Aorta (tissue), 5 donors: ENCODE measurements at places on chromosomes 11 and 22. TPM values are rescaled to one million over a fixed set of nuclear protein-coding genes. Genes with fewer than 3 reads are reported as not detected.

The LDHAL6A gene
- total RNA-seq: not detected

The CNIH2 gene
- 1.1 TPM for total RNA-seq

The FAM111B gene
- total RNA-seq: 0.65 TPM

The PGAP2 gene
- 6.8 TPM for total RNA-seq

The EMID1 gene
- 7.0 TPM for total RNA-seq

The ART1 gene
- total RNA-seq: not detected

DNA sequence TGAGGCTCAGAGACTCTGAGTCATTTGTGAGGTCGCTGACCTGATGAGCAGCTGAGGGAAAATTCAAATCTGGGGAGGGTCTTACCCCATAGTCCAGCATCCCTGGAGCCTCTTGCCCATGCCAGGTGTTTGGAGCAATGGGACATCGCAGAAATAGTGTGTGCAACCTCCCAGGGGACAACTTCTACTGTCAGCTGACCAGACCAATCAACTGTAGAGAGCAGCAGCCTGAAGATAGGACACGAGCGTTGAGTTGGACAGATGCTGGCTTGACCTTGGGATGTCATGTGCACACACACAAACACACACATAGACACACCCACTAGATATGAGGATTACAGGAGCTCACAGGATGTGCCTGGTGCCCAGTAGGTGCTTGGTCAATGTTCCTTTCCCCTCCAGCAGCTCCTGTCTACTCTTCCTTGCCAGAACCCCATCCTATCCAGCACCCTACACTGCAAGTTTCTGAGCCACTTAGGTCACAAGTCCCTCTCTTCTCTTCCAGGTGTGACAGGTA lies 59.1 kb upstream of the MPEG1 start:
- DNase-seq: no peak

- DNase-seq: no peak
Measured at GRCh38 chr11:110984147-110984546, 261.4 kb upstream of the POU2AF2 start.

DNA sequence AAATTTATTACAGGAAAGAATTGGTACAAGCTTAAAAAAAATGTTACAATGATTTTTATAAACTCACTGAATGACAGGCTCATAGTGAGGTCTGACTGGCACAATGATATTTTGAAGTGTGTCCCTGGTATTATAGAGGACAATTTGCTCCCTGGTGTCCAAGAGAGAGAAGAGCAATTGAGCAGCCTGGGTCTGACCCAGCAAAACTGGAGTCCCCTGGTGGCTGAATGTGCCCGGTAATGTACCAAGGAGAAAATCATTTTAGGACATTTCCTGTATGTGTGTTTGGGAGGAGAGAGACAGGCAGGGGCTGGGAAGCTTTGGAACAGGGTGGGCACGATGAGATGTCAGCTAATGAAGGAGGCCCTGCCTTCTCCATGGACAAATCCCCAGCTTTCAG lies 125.3 kb downstream of the APOL5 start:
- DNase-seq: no peak
